Breast epithelium (tissue), 4 donors: ENCODE measurements at places on chromosomes 6 and 20. TPM values are rescaled to one million over a fixed set of nuclear protein-coding genes. Genes with fewer than 3 reads are reported as not detected.
A peak's percentile ranks its signal among the peaks of the same experiment; 100 is the strongest.

GRCh38 chr6:125552819-125553218 is 196.6 kb upstream of the HEY2 start:
- DNase-seq = no peak

DNA sequence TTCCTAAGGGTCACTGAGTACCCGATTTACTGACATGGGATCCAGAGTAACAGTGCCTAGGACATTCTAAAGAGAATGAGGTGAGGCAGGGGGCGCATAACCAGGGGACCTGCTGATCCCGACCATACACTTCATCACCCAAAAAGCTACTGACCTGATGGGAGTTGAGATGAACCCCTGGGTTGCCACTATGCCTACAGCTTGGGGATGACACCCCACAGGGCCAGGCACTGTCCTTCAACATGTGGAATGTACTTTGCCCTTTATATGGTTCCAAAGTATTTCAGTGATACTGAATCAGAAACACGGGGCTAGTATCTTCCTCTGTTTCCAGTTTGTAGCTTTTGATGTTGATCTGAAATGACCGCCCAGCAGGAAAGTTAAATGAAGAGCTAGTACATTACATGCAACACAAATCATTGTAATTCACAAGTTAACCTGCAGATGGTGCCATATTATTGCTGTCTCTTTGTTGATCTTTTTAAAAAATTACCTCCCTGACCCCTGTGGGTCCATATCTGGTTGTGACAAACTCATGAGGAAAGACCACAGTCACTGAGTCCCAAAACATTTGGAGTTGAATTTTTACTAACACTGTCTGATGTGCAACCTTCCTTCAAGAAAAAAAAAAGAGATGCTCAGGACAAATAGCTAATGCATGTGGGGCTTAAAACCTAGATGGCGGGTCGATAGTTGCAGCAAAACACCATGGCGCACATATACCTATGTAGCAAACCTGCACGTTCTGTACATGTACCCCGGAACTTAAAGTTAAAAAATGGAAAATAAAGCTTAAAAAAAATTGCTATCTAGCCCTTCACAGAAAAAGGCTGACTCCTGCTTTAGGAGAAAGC is 42.7 kb upstream of the GCNT2 start:
- no peak for DNase-seq

DNA sequence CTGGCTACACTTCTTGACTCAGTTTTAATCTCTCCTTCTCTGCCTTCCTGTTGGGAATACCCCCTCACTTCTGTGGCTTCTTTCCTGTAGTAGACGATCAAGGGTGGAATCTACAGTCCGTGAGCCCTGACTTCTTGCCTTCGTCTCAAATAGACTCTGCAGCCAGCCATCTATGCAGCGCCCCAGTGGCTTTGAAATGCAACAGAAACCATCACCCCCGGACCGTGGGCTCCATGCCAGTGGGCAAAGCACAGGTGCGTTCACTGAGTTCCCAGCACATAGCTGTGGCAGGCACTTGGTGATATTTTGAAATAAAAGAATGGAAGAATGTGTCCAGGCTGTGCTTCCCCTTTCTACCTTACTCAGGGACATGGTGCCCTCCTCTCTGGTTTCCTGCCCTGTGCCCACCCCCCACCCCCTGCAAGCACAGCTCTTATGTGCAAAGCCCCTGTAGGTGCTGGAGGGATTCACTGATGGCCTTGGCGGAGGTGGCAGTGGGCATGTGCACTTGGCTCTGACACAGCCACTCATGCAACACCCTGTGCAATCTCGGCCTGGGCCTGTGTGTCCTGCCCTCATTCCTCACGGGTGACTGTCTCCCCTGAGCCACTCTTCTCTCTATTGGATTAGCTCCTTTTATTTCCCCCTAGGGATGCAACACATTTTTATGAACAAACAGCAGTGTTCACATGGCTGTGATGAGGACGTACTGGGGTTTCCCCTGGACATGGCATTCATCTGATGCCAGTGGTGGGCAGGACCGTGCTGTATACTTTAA is 5.5 kb upstream of the CDSN start:
- peak; percentile 52 for DNase-seq

- DNase-seq = no peak
Observed at GRCh38 chr20:48563191-48563870, 264.5 kb downstream of the PREX1 start.

DNA sequence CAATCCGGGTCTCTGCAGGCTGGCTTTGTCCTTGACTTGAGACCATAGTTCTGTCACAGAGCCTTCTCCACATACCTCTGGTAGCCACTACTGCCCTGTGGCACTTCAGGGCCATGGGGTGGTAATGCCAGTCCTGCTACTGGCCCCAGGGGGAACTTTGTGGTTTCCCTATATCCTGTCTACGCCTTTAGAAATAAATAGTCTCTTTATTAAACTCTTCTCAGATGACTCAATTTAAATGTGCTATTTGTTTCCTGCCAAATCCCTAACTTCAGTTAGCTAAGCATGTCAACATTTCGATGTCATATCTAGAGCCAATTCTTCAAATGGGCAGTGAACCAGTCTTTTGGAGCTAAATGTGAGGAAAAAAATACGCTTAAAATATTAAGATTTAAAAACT is 60.1 kb downstream of the SEL1L2 start:
- no peak for DNase-seq

DNA sequence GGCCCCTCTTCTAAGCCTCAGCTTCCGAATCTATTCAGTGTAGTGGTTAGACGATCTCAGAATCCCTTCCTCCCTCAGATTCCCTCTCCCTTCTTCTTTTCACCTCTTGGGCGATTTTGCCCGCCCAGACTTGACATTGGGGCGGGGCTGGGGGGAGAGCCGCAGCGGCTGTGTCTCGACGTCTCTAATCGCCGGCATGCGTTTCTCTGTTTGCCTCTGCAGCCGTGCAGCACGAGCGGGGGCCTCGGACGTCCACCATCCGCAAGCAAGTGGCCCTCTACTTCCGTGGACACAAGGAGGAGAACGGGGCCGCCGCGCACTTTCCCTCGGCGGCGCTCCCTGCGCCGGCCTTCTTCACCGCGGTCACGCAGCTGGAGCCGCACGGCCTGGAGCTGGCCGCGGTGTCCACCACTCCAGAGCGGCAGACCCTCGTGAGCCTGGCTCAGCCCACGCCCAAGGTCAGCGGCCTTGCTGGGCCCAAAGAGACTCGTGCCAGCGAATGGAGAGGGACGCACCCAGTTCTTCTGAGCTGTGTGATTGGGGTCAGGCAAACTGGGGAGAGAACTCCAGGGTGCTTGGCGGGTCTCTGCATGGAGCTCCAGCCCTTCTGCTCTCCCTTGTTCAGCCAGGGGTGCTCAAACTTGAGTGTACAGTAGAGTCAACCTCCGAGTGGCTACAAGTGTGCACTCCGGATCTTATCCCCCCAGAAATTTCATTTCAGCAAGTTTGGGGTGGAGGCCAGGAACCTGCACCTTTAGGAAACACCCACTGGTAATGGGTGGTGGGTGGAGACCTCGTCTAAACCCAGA is 10.7 kb downstream of the NR2E1 start:
- DNase-seq = no peak

DNA sequence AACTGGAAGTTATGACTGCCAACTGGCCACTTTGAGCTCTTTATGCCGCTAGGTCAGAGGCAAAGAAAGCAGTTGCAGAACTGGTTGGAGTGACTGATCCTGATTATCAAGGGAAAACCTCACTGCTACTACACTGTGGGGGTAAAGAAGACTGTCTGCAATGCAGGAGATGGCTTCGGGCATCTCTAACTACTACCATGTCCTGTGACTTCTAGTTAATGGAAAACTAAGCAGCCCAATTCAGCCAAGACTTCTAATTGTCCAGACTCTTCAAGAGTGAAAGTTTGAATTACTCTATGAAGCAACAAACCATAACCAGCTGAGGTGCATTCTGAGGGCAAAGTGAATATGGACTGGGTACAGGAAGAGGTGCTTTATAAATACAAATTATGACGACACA is 773.6 kb upstream of the SLC35B3 start:
- DNase-seq = no peak

DNA sequence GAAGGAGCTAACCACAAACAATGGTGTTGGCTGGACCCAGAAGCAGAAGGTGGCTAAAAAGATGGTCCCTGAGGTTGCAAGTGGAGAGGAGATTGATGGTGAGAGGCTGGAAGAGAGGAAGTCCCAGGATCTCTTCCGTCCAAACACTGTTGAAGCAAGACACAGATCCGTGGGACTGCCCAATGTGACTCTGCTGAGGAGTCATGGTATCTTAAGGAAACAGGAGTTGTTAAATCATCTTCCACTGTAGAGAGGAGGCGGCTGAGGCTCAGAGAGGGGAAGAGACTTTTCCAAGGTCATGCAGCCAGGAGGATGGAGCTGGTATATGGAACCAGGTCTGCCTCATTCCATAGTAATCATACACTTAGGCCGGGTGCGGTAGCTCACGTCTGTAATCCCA is 4.1 kb upstream of the ZNF335 start:
- no peak for DNase-seq

Gene SLC26A8
- 0.48 TPM for total RNA-seq

Gene RUNX2
- 2.7 TPM for total RNA-seq

Gene C20orf202
- total RNA-seq = 0.33 TPM

Gene PTCHD4
- 1.6 TPM for total RNA-seq

Gene ILRUN
- total RNA-seq = 63.7 TPM
